ENCODE measurements at places on chromosomes 12 and 14.
A peak's percentile ranks its signal among the peaks of the same experiment; 100 is the strongest.

GRCh38 chr12:14723763-14724162, 27.4 kb upstream of the GUCY2C start:
- peak; percentile 65 for DNase-seq

GRCh38 chr12:47795814-47796411, 22.9 kb downstream of the SLC48A1 start:
- no peak for DNase-seq

- DNase-seq: no peak
These were observed 497.9 kb downstream of the EGLN3 start for GRCh38 chr14:33452995-33453394.

DNA sequence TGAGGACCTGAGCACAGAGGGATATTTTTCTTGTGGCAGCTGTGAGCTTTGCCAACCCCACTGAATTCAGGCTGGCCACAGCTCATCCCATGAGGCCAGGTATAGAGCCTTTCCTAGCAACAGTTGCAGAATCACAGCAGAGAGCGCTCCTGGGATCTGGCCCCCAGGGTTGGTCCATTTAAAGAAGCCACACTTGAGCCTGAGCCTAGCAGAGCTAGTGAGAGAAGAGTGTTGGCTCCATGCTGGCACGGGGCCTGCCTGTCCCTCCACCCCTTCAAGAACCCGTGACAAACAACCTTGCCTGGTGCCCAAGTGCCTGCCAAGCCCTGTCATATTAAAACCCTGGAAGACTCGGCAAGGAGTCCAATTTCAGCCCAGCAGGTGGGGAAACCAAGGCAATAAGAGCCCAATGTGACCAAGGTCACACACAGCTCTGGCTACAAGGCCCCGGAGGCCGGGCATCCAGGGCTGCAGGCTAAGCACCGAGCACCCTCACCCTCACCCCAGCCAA, 91.6 kb downstream of the LRRC74A start:
- no peak for DNase-seq

- no peak for DNase-seq
These were observed 29.2 kb downstream of the FBLN5 start for GRCh38 chr14:91918186-91918883.

All from D341Med (cell line).